ENCODE measurements at places on chromosomes 3 and 15.

DNA sequence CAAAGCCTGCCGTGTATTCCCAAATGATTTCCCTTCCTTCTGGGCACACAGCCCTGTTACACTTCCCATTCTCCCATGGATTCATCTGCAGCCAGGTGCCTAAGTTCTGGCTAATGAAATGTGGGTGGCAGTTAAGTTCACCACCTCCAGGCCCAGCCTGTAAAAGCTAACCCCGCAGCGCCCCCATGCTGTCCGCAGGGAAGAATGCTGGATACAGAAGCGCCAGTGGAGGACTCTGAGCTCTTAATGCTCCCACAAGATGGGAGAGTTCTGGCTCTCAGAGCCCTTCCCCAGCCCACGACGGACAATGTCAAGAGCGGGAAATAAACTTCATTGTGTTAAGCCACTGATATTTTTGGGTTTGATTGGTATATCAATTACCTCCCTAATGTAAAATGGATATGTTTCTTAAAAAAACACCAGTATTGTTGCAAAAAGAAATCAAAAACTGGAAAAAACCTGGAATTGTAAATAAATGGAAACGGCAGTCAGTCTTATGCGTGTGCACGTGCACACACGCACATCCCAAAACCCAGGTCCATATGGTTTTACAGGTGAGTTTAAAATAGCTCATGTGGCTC lies 37.7 kb upstream of the FGD5 start:
- peak; percentile 55 for DNase-seq

- DNase-seq = no peak
Measured at GRCh38 chr3:25043749-25044148, 384.3 kb upstream of the RARB start.

GRCh38 chr3:182325213-182325950 lies 467.9 kb upstream of the ATP11B start:
- no peak for DNase-seq

GRCh38 chr15:23686466-23687142 lies 501 bp downstream of the NDN start:
- no peak for DNase-seq

DNA sequence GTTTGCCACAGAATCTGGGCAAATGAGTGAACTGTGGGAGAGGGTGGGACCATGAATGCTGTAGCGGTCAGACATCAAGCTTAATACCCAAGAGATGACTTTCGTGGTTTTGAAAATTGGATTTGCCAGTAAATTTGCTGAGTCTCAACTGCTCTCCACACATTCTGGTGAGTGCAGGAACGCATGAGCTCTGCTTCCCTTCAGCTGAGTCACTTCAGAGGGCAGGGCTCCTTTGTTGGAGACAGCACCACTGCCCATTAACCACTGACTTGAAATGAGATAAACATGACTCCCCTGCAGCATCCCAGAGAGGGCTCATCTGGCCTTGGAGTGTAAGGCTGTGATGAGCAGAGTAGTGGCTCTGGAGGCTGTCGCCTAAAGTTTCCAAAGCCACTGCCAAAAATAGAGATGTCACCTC lies 22.6 kb downstream of the RARRES1 start:
- DNase-seq = peak; percentile 37

- no peak for DNase-seq
Measured at GRCh38 chr15:59236394-59236793, 29.8 kb downstream of the LDHAL6B start.

- peak; percentile 47 for DNase-seq
Measured at GRCh38 chr3:48543271-48543866, 13.2 kb downstream of the PFKFB4 start.

DNA sequence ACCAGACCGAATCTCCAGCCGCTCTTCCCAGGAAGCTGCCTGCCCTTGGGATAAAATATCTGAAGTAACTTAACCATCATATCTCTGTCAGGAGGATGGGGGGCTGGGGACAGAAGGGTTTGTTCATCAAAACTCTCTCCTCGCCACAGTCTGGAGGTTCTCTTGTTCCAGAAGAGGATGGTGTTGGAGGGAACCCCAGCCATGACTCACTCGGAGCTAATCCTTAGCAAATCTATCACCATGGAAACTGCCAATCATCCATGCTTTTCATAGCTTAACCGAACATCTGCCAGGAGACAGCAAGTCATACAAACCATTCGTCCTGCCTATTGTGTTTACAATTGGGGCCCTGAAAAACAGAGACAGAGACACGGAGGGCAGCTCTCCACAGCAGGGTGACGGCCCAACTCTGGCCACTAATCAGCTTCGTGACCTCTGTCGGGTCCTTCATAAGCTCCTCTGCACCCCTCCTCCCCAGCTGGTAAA lies 73.8 kb upstream of the HEG1 start:
- DNase-seq = peak; percentile 90

DNA sequence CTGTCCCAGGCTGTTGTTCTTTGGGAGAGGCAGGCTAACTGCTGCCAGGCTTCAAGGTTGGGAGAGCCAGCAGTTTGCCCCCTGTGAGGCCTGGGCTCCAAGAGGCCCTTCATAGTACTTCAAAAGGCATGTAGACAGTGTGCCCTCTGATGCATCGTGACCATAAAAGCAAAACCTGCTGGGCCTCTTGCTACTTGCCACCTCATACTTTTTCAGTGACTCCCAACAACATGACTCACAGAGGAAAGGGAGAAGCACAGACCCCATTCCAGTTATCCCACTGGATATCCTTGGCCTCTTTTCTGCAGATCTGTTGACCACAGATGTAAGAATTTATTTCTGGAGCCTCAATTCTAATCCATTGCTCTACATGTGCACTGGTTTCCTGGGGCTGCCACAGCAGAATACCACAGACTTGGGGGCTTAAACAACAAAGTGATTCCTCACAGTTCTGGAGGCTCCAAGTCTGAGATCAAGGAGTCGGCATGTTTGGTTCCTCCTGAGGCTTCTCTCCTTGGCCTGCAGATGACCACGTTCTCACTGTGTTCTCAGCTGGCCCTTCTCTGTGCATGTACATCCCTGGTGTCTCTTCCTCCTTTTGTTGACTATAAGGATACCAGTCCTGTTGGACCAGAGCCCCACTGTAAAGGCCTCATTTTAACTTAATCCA lies 8.9 kb upstream of the NSMCE3 start:
- no peak for DNase-seq
